ENCODE measurements at places on chromosomes 13 and 19.

DNA sequence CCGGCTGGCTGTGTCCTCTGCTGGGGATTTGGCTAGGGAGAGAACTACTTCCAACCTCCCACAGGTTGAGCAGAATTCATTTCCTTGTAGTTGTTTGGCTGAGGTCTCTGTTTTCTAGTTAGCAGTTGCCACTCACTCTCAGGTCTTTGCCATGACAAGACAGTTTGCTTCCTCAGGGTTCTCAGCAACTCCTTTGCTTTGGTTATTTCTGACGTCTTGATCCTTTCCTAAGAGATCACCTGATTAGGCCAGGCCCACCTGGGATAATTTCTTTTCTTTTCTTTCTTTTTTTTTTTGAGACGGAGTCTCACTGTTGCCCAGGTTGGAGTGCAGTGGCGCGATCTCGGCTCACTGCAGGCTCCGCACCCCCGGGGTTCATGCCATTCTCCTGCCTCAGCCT lies 9.4 kb upstream of the CACNG8 start:
- no peak for DNase-seq

- DNase-seq = no peak
These were observed 64.1 kb downstream of the DOCK9 start for GRCh38 chr13:98913741-98914140.

DNA sequence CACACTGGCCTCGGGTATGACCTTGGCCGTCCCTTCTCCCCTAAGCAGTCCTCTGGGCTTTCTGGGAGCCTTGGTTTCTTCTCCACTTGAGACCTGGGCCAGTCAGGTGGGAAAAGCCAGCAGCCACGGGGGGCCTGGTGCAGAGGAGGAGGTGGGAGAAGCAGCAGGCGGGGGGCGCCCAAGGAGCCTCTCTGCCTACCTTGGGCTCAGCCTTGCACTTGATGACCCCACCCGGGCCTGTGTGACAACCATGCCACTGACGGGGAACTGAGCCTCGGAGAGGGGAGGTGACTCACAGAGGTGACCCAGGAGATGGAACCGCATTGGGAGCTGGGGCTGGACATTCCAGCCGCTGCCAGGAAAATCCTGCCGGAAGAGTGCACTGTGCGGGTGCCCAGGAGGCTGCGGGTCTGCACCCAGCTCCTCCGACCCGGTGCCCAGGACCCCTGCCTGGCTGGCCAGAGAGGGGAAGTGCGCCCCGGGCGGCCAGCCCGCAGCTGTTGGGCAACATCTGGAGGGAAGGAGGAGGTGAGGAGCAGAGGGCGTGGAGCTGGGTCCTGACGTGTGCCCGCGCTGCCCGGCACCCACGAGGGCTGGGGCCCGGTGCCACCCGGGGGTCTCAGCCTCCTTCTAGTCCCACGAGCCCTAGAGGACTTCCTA lies 23.4 kb upstream of the SLC7A10 start:
- DNase-seq = no peak

GRCh38 chr19:45852145-45852750 lies 10.7 kb downstream of the SYMPK start:
- no peak for DNase-seq

DNA sequence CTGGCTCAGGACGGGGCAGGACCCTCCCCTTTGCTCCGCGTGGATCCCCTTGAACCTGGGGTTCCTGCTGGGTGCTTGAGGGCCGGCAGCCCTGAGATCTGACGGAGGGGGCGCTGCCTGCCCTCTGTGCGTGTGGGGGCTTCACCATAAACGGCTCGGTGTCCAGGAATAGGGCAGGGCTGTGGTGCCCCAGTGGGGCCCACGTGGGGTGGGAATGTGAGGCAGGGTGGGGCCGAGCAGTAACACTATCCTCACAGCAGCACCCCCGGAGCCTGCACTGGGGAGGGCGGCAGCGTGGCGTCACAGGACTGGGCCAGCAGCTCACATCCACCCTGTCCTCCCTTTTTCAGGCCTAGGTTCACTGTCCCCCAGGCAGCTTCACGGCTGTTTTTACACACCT lies 38.0 kb downstream of the GAS6 start:
- no peak for DNase-seq

GRCh38 chr13:39378306-39378705 lies 224.7 kb downstream of the LHFPL6 start:
- no peak for DNase-seq

- no peak for DNase-seq
These were observed 30.2 kb upstream of the CCNE1 start for GRCh38 chr19:29781386-29782259.

GRCh38 chr13:46121597-46122163 lies 16.8 kb upstream of the CPB2 start:
- no peak for DNase-seq

- DNase-seq = no peak
These were observed 44.5 kb upstream of the KCTD15 start for GRCh38 chr19:33752018-33752800.

DNA sequence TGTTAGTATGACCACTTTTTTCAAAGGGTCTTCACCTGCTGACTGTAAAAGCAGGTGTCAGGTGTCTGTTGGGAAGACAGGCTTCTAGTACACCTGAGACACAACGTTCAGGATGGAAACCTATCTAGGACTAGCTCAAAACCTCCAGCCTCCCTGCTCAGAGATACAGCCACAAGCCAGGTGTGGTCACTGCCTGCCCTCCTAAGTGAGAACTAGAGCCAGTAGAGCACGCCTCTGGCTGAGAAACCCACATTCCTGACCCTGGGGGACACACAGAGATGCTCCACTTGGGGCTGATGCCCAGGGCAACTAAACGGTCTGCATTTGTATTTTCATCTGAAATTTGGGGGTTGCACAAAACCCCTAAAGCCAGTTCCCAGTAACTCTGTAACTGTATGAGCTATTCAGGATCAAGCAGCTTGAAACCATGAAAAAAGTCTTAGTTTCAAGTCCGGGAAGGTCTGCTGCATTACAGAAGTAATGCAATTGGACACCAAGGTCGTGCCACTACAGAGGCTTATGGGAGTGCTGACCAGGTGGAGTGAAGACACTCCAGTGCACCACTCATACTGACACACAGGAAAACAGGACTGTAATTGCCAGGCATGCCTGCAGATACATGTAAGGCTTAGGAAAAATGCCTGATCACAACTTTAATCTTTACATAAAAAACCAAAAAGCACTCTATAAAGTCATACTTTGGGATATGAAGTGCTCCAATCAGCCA lies 27.8 kb downstream of the ANKRD10 start:
- no peak for DNase-seq

DNA sequence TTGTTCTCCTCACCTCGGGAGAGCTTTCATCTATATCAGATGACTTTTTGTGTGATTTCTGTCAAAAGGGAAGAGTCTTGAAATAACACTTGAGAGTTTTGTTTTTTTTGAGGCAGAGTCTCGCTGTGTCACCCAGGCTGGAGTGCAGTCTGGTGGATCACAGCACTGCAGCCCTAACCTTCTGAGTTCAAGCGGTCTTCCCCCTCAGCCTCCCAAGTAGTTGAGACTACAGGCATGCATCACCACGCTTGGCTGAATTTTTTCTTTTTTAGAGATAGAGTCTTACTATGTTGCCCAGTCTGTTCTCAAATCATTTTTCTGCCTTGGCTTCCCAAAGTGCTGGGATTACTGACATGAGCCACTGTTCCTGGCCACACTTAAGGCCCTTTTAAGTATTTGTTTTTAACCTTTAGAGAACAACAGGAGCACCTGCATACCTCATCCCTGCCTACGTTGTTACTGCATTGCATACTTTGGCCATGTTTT lies 11.4 kb downstream of the NDFIP2 start:
- DNase-seq = no peak

- no peak for DNase-seq
These were observed 15.3 kb upstream of the ZNF486 start for GRCh38 chr19:20151617-20152145.

DNA sequence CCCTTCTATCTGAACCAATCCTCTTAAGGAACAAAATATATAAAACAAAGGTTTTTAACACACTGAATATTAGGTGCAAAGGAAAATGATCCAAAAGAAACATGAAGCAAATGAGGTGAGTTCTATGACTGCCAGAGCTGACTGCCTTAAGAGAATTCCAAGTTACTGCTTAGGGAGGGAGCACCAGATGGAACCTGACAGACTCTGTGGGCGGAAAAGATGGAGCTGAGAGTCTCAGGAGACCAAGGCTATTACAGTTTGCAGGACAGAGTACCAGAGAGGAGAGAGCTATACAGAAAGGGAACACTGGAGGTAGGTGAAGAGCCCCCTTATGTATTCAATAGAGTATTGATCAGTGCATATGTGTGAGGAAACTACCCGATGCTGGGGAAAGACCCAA lies 87.2 kb downstream of the B3GLCT start:
- no peak for DNase-seq

- DNase-seq = no peak
These were observed 23.0 kb downstream of the PIN1 start for GRCh38 chr19:9857920-9858746.
